SHP77 (cell line): ENCODE measurements at places on chromosomes 2 and 18.

- DNase-seq, result peak; percentile 84
Observed at GRCh38 chr2:183996825-183997793, 601.2 kb upstream of the ZNF804A start.

DNA sequence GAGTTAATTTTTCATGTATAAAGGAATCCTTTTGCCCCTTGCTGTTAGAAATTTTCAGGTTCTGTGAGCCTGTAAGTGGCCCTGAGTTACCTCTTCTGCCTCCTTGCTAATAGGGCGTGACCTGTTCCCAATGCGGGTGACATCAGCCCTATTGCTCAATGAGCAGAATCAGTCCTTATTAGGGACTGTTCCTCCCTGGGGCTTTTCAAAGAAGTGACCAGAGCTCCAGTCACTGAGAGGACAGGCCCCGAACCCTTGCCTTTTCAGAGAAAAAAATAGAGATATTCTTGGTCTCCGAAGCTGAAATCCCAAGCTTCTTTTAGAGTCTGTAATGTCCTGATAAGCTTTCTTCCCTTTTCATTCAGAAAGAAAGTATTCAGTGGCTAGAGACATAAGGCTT, 8.2 kb upstream of the APOB start:
- DNase-seq, result no peak

- peak; percentile 58 for DNase-seq
Observed at GRCh38 chr2:159516241-159516758, 100.0 kb downstream of the BAZ2B start.

GRCh38 chr2:36502081-36502480, 95.9 kb downstream of the FEZ2 start:
- DNase-seq, result no peak

- DNase-seq, result no peak
Observed at GRCh38 chr18:36724169-36724568, 104.6 kb downstream of the TPGS2 start.
